Muscle of arm (tissue), 14 donors: ENCODE measurements at places on chromosomes 6 and 20. TPM values are rescaled to one million over a fixed set of nuclear protein-coding genes. Genes with fewer than 3 reads are reported as not detected.

LAMP5 gene
- not detected for polyA plus RNA-seq

MCHR2 gene
- not detected for polyA plus RNA-seq

ZBTB46 gene
- polyA plus RNA-seq = 17.1 TPM

MOXD1 gene
- polyA plus RNA-seq = 17.0 TPM

PROCR gene
- 41.8 TPM for polyA plus RNA-seq

- DNase-seq = peak; percentile 32
Measured at GRCh38 chr20:9989066-9989724, 45.6 kb upstream of the ANKEF1 start.

DNA sequence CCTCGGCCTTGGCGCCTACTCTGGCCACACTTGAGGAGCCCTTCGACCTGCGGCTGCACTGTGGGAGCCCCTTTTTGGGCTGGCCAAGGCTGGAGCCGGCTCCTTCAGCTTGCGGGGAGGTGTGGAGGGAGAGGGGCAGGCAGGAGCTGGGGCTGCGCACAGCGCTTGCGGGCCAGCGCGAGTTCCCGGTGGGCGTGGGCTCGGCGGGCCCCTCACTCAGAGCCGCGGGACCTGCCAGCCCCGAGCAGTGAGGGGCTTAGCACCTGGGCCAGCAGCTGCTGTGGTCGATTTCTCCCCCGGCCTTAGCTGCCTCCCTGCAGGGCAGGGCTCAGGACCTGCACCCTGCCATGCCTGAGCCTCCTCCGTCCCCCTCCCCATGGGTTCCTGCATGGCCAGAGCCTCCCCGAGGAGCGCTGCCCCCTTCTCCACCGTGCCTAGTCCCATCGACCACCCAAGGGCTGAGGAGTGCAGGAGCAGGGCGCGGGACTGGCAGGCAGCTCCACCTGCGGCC is 136.8 kb downstream of the EPHA7 start:
- no peak for DNase-seq

GRCh38 chr6:147935656-147936055 is 407.0 kb upstream of the SASH1 start:
- DNase-seq = no peak

DNA sequence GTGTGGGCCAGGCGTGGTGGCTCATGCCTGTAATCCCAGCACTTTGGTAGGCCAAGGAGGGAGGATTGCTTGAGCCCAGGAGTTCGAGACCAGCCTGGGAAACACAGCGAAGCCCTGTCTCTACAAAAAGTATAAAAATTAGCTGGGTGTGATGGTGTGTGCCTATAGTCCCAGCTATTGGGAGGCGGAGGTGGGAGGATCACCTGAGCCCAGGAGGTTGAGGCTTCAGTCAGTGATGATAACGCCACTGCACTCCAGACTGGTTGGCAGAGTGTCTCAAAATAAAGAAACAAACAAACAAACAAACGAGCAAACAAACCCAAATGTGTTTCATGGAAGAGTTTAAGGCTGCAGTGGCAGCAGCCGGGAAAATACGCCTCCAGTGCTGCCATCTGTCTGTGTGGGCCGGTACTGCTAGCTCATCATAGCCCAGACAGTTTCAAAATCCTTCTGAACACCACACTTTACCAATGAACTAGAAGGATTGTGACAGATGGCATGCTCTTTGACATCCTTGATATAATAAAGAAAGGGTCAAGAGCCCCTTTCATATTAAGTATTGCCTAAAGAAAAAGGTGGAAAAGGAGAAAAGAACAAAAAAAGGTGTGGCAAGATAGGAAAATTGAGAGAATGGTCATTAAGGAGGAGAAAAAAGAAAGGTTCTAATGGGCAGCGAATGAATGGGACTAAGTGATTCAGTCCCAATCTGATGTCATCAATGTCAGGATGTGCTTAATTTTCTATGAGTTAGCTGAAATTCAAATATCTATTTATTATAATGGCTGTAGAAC is 298.6 kb downstream of the SYNE1 start:
- peak; percentile 21 for DNase-seq

DNA sequence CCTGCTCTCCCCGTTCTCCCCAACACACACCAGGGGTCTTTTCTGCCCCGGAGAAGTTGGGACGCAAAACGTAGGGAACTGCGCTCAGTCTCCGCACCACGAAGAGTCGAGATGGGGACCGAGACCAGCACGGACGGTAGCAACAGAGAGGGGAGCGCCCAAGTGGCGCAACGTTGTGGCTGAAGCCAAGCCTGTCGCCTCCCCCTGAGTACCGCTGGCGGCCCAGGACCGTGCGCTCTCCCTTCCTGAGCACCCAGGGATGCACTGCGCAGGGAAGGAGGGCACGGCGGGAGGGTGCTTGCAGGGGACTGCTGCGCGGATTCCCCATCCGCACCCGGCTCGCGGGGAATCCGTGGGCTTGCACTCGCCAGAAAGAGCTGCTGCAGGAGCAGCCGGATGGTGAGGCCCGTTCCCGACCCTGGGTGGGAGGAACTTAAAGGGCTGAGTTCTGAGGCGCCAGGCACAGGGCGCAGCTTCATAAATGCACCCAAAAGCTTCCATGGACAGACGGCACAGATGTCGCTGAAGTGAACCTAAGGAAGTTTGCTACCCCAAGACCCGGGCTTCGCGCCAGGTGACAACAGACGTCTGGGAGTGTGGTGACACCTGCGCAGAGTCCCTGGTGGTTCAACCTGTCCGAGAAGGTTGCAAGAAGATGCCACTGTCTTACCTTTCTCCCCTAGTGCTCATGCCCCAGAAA is 178.7 kb downstream of the TBXT start:
- DNase-seq = peak; percentile 7

DNA sequence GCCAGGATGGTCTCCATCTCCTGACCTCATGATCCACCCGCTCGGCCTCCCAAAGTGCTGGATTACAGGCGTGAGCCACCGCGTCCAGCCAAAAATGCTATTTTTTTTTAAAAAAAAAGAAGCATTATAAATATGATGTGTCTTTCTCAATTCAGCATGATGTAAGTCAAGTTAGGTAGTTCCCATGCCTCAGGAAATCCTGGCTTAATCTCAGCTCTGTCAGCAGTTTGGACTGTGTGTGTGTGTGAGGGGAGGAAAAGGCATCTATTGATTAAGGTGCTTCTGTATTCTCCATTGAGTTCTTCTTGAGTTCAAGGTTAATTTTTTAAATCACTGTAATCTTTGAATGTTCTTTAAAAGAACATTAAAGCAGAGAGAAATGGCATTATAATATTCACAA is 51.5 kb downstream of the GMDS start:
- no peak for DNase-seq

DNA sequence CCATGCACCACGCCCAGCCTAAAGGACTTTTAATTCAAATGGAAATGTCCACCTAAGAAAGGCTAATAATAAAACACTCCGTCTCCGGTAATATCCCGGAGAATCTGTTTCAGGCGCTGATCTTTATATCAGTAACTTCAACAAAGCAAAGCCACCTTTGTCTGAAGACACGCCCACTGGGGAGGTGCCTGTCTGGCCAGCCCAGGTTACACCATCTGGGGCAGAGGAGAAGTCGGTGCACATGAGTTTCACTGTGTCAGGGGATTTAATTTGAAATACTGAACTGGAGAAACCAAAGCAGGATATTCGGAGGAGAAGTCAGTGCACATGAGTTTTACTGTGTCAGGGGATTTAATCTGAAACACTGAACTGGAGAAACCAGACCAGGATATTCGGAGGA is 9.4 kb downstream of the SERPINB6 start:
- DNase-seq = no peak

GRCh38 chr20:42634156-42634555 is 555.5 kb downstream of the PTPRT start:
- DNase-seq = no peak

- DNase-seq = no peak
Measured at GRCh38 chr6:5412663-5413062, 151.3 kb downstream of the FARS2 start.

GRCh38 chr6:141729146-141729545 is 403.6 kb upstream of the GJE1 start:
- no peak for DNase-seq

- peak; percentile 10 for DNase-seq
Measured at GRCh38 chr20:22984606-22985005, 50.5 kb upstream of the SSTR4 start.

DNA sequence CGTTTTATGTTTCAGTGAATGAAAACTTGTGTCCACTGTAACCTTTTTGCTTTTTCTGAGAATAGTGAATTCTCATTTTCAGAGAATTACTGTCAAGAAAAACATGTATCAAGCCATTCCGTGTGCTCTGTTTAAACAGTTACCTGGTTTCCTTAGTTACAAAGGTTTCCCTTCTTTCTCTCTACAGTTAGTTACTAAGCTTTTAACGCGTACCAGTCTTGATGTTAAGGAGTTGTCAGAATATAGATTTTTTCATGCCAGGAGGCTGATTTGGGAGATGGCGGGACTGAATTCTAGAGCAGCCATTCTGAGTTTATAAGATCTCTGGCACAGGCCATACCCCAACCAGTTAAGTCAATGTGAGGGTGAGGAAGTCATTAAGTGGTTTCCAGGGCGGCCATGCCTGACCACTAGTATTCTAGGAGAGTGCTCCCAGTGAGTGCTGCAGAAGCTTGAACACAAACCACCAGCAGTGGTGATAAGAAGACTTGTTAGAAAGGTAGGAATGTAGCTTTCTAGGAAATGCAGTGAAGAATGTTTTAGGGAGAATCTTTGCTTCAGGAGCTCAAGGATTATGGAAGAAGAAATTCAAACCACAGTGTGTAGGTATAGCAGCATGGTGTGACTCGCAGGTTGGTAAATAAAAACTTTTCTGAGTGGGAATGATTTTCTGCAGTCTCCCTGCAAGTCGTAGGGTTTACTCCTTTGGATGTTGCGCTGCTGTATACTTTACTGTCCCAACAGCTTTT is 112.9 kb downstream of the JARID2 start:
- no peak for DNase-seq

GRCh38 chr6:130486417-130486816 is 120.6 kb downstream of the TMEM200A start:
- no peak for DNase-seq
